Breast epithelium (tissue), 4 donors: ENCODE measurements at places on chromosomes 2 and 18. TPM values are rescaled to one million over a fixed set of nuclear protein-coding genes. Genes with fewer than 3 reads are reported as not detected.

Gene NTSR2
- not detected for total RNA-seq

Gene DUSP2
- total RNA-seq: 12.8 TPM

Gene FLACC1
- total RNA-seq: 1.2 TPM

Gene GKN1
- total RNA-seq: not detected

Gene SMC6
- total RNA-seq: 18.7 TPM

Gene SERPINB3
- total RNA-seq: not detected

Gene ZNF396
- 7.8 TPM for total RNA-seq

Gene C2orf72
- total RNA-seq: 0.16 TPM

Gene ANKRD36
- total RNA-seq: 64.7 TPM

Gene NEUROD1
- total RNA-seq: not detected

Gene RMDN2
- 14.4 TPM for total RNA-seq

Gene CFC1B
- not detected for total RNA-seq

Gene IGFBP2
- 115 TPM for total RNA-seq

Gene L3MBTL4
- total RNA-seq: 23.0 TPM

Gene SULT1C4
- 19.8 TPM for total RNA-seq

Gene ACTR2
- 74.7 TPM for total RNA-seq

Gene TRPM8
- not detected for total RNA-seq

Gene IL36RN
- not detected for total RNA-seq

Gene TUBA3E
- not detected for total RNA-seq

Gene COLEC12
- 11.7 TPM for total RNA-seq

Gene FSHR
- total RNA-seq: not detected

Gene DTNA
- 40.5 TPM for total RNA-seq

Gene ABCG5
- not detected for total RNA-seq

Gene CNRIP1
- total RNA-seq: 35.7 TPM

Gene OSBPL1A
- 84.3 TPM for total RNA-seq

Gene CCDC102B
- total RNA-seq: 7.2 TPM

Gene LYPD1
- 0.48 TPM for total RNA-seq

Gene MAB21L4
- total RNA-seq: not detected

Gene LINC00305
- total RNA-seq: not detected

Gene CEP76
- total RNA-seq: 9.5 TPM

Gene LIMS4
- 1.3 TPM for total RNA-seq

Gene PTPRN
- 0.33 TPM for total RNA-seq

Gene POTEJ
- total RNA-seq: not detected

Gene RAB6C
- 0.16 TPM for total RNA-seq

Gene STARD6
- total RNA-seq: not detected

Gene RPRM
- total RNA-seq: 4.0 TPM

Gene GAL3ST2
- total RNA-seq: 2.6 TPM

Gene GPR75
- 11.3 TPM for total RNA-seq

Gene CD28
- total RNA-seq: 4.2 TPM

Gene PARD6G
- total RNA-seq: 13.8 TPM

Gene MRPL44
- 22.4 TPM for total RNA-seq

Gene AKAIN1
- not detected for total RNA-seq

Gene BMP10
- total RNA-seq: not detected
